ENCODE measurements at places on chromosomes 3 and 15.

DNA sequence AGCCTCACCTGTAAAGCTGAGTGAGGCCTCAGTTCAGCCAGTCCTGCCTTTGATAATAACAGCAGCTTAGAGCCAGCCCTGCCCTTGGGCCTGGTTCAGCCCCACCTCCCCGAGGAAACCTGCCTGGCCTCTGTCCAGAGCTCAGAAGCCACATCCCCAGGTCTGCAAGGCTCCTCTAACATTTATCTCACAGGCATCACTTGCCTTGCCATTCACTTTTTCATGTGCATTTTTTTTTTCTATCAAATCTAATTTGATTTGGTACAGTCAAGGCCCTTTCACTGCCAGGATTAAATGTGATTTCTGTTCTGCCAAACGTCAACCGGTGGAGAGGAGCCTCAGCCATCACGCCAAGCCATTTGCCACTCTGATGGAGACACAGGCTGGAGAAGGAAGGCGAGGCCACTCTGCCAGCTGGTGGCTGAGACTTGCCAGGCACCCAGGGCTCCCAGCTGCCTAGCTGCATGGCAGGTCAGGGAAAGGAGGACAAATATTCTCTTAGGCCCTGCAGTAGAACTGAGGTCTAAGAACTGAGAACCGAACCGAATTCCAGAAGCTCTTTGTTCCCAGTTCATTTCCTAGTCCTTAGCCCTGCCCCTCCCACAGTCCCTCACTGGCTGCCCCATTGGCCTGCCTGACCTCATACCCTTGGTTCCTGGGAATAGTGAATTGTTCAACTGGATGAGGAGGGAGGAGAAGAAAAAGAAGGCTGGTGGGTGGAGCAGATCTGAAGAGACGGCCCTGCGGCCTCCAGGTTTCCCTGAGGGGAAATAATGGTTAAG lies 76.4 kb downstream of the SPSB4 start:
- no peak for DNase-seq

GRCh38 chr3:115351193-115351592 lies 204.1 kb upstream of the ZBTB20 start:
- no peak for DNase-seq

GRCh38 chr3:184525337-184526087 lies 36.1 kb upstream of the EPHB3 start:
- DNase-seq, result peak; percentile 21

DNA sequence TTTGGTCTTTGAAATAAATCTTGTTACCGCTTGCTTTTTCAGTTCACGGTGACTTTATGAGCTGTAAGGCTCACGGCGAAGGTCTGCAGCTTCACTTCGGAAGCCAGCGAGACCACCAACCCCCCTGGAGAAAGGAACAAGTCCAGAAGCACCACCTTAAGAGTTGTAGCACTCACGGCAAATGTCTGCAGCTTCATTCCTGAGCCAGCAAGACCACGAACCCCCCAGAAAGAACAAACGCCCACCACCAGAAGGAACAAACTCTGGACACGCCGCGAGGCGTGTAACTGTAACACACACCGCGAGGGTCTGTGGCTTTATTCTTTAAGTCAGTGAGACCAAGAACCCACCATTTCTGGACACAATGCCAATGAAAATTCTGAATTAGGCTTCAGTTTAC lies 28.8 kb downstream of the GOLGA6A start:
- no peak for DNase-seq

GRCh38 chr15:40106203-40107161 lies 2.2 kb downstream of the BMF start:
- DNase-seq, result no peak

DNA sequence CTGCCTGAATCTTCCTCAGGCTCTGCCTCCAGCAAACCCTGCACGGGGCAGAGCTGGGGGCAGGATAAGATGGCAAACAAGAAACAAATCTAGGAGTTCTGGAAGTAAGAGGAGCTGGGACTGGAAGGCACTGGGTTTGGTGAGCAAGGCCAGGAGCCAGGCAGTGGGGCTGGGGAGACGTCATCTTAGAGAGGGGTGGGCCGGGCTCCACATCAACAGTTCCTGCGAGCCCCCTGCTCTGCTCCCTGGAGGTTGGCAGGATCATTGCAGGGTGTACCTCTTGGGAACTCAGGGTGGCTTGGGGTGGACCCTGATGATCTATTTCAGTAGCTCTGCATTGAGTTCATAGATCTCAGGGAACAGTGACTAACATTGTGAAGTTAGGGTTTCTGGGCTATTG lies 87.3 kb upstream of the PRR23E start:
- no peak for DNase-seq

DNA sequence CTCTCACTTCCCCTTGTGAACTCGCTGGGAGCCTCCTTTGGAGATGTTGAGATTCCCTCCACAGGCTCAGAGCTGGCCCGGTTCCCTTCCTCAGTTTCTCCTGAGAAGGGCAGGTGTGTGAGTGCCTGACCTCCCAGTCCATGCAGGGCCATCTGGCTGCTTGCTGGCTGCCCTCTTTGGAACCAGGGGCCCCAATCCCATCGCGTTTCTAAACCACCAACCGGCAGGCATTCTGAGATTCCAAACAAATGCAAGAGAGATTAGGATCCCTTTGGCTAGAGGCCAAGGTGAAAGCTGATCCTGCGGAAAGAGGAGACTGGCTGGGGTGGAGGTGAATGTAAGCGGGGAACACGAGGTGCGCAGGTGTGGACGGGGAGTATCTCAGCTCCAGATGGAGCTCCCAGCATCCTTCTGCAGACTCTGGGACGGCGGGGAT lies 2.9 kb upstream of the PRRT3 start:
- no peak for DNase-seq

GRCh38 chr3:113223475-113224281 lies 12.3 kb downstream of the BOC start:
- no peak for DNase-seq

DNA sequence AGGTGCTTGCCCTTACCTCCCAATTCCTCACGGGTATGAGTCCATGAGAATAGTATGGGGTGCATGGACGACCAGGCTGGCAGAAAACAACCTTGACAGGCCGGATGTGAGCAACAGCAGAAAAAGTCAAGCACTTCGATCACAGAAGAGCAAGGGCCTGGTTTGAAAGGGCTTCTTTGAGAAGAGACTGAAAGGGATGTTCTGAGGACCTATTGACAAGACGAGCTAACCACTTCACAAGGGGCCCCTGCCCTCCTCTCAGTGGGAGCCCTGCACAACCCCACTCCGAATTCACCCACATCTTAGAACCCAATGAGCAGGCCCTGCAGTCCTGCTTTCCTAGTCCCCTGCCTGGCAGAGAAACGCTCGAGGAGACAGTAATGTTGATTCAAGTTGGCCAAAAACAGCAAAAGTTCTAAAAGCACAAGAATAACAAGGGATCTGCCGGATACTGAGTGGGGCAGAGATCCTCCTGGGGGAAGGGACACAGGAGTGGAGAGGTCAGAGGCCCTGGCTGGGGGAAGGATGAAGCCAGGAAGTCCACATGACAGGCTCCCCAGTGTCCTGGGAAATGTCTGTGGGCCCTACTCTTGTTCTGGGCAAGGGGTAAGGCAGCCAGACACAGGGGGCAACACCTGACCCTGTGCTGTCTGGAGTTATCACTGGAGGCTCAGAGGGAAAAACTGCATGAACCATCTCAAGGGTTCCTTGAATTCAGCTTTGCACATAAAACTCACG lies 14.8 kb upstream of the CX3CR1 start:
- peak; percentile 54 for DNase-seq

- DNase-seq, result peak; percentile 28
These were observed 490 bp downstream of the TOMM70 start for GRCh38 chr3:100400419-100400779.

GRCh38 chr3:153357436-153357835 lies 195.4 kb downstream of the RAP2B start:
- no peak for DNase-seq

- DNase-seq, result no peak
These were observed 30.8 kb downstream of the MDFIC2 start for GRCh38 chr3:70281663-70282062.

- DNase-seq, result no peak
These were observed 63.2 kb upstream of the HRH1 start for GRCh38 chr3:11091088-11091590.

DNA sequence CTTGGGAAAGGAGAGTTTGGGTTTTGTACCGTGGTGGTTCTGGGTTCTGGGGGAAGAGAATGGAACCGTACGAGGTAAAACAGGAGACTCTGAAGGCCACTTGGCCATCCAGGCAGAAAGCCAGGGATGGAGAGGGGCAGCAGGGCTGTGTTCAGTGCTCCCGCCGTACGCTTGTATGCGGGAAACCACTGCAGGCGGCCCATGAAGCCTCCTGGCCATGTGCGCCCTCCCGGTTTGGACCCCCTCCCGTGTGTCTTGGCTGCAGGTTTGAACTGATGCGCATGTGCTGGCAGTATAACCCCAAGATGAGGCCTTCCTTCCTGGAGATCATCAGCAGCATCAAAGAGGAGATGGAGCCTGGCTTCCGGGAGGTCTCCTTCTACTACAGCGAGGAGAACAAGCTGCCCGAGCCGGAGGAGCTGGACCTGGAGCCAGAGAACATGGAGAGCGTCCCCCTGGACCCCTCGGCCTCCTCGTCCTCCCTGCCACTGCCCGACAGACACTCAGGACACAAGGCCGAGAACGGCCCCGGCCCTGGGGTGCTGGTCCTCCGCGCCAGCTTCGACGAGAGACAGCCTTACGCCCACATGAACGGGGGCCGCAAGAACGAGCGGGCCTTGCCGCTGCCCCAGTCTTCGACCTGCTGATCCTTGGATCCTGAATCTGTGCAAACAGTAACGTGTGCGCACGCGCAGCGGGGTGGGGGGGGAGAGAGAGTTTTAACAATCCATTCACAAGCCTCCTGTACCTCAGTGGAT lies 50.6 kb downstream of the PGPEP1L start:
- DNase-seq, result no peak

GRCh38 chr3:156664831-156665178 lies 9.6 kb upstream of the TIPARP start:
- no peak for DNase-seq

GRCh38 chr3:129602730-129603560 lies 3.5 kb downstream of the PLXND1 start:
- DNase-seq, result no peak

- no peak for DNase-seq
These were observed 92.9 kb downstream of the LRRC3B start for GRCh38 chr3:26715431-26715830.

DNA sequence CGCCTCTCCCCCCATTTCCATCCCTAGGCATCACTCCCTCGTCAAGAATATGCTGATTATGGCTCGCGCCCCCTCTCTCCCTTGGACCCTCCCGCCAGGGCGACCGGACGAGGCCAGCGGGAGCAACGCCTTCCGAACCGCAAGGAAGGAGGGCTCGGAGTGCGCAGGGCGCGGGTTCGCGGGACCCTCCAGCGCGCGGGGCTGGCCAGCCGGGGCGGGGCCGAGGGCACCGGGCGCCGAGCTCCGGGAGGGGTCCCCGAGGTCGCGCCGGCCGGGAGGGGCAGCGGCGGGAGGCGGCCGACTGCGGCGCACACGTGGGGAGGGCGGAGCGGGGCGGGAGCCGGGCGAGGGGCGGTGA lies 483 bp downstream of the EHD4 start:
- DNase-seq, result no peak

GRCh38 chr15:80669663-80670273 lies 25.3 kb upstream of the ABHD17C start:
- no peak for DNase-seq

- DNase-seq, result peak; percentile 30
These were observed 48.4 kb downstream of the ARHGEF3 start for GRCh38 chr3:56753206-56753820.

- DNase-seq, result no peak
These were observed 74.8 kb upstream of the MAGI1 start for GRCh38 chr3:66113542-66113941.

DNA sequence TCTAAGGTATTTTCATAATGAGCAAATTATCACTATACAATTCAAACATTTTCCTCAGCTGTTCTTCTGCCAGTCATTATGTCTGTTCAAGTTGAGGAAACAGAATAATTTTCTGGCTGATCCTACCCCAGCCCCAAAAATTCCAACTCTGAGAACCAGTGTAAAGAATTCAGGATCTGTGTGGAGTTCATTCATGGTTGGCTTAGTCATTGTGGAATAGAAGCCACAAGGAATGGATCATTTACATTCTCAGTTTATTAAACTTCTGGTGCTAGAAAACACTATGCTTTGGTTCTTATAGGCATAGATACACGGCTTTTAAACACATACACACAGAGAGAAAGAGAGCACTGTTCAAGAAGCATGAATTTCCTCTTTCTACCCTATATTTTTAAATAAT lies 134.6 kb downstream of the CMSS1 start:
- no peak for DNase-seq

DNA sequence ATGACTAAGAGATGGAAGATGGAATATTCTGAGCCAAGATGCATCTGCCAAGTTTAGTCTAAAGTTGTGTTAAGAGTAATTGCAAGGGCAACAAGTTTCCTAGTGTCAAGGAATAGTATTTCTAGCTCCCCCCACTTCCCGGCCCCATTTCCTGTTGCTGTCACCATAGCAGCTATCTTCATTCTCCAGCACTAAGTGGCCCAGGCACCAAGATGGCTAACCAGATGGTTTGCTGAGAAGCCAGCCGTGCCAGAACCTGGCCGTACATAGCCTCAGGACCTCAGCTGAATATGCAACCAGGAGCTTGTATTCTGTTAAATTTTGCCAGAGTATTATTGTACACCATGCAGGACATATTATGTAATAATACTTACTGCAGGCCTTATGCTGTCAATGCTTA lies 108.8 kb upstream of the UMPS start:
- DNase-seq, result no peak

GRCh38 chr3:171748064-171748924 lies 62.0 kb downstream of the PLD1 start:
- DNase-seq, result no peak

GRCh38 chr3:60839246-60839645 lies 412.0 kb downstream of the FHIT start:
- no peak for DNase-seq

DNA sequence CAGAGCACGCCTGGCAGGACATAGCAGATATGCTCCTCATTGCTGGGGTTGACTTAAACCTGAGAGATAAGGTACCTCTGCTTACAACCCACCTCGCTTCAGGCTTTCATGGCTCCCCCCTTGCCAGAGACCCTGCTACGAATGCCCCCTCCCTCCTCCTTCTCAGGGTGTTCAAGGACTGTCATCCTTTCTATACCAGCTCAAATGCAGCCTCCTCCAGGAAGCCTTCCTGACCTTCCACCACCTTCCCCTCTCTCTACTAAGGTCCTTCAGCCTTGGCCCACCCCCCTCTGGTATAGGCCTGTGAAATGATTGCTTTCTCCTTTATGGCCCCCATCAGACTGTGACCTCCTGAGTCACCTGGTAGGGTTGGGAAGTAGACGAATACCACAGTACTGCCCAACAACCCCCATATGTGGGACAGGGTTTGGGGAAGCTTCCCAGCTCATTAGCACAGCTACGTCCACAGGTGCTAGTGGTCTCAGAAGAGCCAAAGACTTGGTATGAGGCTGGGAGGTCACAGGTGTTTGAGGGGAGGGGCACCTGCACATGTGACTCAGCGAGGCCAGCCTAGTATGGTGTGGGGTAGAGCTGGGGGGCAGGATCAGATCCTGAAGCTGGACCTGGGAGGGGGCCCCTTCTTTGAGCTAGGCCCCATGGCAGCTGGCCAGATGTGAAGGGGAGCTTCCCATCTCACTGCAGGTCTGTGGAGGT lies 32.0 kb downstream of the ANKDD1A start:
- no peak for DNase-seq

Measured in CD4-positive, alpha-beta T cell treated with Interleukin-6 for 4 hours (primary cell).